NK-92 treated with Interleukin-12 subunit alpha and Interleukin-12 subunit beta, amount 100 ng/mL, for 24 hours (cell line): ENCODE measurements at places on chromosomes 16 and 17.

DNA sequence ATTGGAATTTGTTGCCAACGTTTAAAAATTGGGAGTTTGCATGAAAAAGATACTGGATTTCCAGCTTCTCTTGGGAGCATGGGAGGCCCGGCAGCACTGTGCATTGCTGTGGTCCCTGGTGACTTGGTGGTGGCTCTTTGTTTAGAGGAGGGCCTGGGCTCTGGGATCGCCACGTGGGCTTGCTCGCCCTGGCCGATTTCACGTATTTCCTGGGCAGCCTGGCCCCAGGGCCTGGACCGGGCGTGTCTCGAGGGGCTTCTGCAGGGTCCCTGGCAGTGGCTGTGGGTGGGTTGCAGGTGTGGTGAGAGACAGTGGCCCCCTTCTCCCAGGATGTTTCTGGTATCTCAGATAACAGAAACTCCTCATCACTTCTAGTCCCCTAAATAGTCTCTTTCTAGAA, 67.9 kb downstream of the ATP2C2 start:
- no peak for DNase-seq

DNA sequence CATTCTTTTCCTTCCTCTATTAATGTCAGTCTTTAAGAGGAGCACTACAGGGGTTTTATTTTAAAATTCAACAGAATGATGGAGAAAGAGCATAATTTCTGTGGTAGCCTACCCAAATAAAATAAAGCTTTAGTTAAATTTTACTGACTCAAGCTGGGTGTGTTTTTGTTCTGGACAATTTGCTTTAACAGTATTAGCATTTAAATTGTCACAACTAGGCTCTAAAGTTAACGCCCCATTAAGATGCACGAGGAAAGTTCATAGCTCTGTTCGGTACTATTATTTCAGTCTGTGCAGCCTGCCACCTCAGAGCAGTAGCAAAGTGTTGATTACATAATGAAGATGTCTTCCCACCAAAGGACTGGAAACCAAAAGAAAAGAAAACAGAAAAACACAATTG, 52.0 kb downstream of the CDK12 start:
- no peak for DNase-seq

DNA sequence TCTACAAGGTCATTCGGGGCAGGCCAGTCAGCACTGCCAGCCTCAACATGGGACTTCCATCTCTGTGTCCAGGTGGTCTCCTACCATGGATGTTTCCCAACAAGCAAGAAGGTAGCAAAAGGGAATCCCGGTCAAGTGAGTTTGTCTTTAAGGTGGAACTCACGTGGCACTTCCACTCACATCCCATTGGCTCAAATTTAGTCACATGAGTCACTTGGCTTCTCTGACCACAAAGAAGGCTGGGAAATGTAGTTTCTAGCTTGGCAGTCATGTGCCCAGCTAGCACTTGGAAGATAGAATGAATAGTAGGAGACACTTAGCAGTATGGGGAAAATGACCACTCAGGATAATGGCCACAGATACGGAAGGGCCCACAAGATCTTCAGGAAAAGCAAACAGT, 106.6 kb downstream of the AIPL1 start:
- DNase-seq, result no peak

DNA sequence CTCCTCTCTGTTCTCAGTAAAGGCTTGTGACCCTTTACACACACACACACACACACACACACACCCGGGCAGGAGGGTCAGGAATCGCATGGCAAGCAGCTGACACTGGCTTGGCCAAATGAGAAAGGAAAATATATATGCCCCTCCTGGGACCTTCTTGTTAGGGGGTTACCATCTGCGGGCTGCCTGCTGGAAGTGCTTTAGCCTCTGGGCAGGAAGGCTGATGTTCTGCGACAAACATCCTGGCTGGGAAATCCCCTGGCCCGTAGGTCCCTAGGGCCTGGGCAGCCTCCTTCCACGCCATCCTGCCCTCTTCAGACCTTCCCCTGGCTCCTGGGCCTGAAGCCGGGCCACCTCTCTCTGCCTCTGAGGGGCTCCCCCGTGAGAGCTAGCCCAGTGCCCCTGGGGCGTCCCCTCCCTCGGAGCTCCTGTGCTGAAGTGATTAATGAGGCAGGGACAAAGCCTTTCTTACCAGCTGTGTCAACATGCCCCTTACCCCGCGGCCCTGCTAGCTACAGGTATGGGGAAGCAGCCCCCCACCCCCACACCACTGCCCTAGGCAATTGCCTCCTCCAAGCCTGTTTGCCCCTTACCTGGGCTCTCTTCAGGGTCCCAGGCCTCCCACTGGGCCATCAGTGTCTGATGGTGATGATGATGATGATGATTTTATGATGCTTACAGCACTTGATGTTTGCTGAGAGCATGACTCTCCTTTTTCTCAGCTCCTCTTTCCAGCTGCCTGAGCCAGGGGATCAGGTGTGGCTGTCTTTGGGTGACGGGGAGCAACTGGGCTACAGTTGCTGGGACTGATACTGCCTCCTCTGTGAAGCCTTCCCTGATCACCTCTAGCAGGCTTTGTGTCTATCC, 32.8 kb upstream of the ETV4 start:
- DNase-seq, result no peak

DNA sequence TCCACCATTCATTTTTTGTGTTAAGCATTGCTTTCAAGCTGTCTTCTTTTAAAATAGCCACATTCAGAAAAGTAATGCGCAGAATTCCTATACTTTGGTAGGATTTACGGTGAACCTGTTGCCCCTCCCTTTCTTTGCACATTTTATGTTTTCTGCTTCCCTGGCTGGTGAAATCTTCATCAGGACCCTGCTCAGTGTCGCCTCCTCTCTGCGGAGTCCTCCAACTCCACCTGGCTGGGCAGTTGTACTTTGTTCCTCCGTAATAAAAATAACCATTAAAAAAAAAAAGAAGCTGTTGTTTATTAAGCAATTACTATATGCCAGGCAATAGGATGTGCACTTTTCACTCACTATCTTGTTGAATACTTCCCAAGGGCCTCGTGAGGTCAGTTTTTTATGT, 2.9 kb downstream of the UMOD start:
- no peak for DNase-seq

- no peak for DNase-seq
Measured at GRCh38 chr16:67999985-68000384, 701 bp upstream of the DPEP2 start.

DNA sequence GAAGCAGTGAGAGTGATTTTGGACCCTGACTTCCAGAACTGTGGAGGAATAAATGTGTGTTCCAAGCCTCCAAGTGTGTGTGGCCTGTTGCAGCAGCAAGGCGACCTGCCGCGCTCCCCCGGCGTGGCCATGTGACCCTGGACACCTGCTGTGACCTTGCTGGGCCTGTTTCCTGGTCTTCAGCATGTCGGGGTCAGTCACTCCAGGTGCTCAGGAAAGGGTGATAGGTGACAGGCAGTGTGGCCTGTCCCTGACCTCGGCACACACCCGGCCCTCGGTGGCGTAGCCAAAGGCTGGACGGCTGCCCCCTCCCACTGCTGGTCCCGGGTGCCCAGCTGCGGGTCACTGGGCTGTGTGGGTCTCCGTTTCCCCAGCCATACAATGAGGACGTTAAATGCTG, 31.8 kb upstream of the ZNF469 start:
- DNase-seq, result no peak
